ENCODE measurements at places on chromosomes 4 and X.
A peak's percentile ranks its signal among the peaks of the same experiment; 100 is the strongest.

DNA sequence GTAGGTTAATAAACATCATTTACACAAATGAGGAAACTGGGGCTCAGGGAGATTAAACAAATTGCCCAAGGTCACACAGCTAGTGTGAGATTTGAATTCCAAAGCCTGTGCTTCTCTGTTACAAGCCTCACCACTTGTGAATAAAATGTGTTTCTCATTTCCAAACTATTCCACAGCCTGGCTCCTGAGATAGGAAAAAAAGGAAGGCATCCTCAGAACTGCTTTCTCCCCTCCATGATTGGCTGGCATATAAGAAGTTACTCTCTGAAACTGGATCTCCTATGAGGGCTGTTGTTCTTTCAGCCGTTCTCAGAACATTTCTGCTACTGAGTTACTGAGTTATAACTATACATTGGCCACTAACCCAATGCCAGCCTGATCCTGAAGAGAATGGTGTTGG lies 237.9 kb downstream of the MAML3 start:
- no peak for DNase-seq

GRCh38 chr4:123480706-123481418 lies 84.3 kb downstream of the SPRY1 start:
- no peak for DNase-seq

- DNase-seq: no peak
Measured at GRCh38 chr4:637536-638280, 12.3 kb downstream of the PDE6B start.

- no peak for DNase-seq
Measured at GRCh38 chr4:109764789-109765402, 35.0 kb upstream of the PLA2G12A start.

GRCh38 chrX:118528071-118528737 lies 32.6 kb downstream of the DOCK11 start:
- DNase-seq: no peak

- DNase-seq: no peak
Measured at GRCh38 chr4:22573641-22574040, 57.8 kb upstream of the ADGRA3 start.

DNA sequence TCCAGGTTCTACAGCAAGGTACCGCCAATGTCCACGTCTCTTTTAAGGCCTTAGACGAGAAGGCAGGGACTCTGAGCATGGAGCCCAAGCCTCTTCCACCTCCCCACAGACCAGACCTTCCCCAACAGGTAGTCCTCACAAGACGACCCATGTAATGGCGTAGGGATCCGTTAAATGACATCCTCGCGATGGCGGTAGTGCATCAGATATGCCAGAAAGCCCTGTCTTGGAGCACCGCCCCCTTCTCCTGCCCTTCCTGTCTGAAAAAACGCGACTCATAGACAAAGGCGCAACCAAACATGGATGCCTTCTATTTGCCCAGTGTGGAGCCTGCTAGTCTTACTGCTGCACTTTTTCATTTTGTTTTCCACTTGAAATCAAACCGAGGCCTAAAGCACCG lies 185.4 kb downstream of the OR13H1 start:
- no peak for DNase-seq

DNA sequence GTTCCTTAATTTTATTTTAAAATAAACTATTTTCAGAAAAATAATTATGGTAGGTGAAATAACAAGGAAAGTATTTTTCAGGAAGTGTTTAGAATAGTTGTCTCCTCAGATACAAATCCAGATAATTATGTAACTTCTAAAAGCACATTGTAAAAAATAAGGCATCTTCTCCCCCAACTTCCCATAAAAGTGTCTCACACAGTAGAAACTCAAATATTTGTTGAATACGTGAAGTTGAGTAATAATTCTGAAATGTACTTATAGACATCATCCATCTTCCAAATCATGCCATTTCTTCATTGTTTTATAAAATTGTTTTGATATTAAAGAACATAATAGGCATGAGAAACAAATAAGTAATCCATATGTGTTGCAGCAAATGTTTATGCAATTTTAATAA lies 18.0 kb downstream of the SHISA3 start:
- no peak for DNase-seq

DNA sequence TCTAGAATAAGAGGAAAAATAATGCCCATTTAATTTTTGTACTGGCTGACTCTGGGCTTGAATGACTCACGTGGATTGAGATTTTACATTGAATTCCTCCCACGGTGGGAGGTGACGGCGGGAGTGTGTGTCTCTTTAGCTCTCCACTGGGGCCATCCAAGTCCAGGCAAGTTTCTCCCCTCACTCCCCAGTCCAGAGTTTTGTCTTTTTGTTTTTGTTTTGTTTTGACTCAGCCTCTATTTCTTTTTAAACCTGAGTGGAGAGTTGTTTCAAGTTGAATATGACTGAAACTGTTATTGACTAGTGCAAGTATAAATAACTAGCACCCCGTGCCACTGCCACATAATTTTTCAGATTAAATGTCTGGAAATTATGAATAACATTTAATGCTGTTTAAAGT lies 13.6 kb downstream of the CHST7 start:
- DNase-seq: no peak

DNA sequence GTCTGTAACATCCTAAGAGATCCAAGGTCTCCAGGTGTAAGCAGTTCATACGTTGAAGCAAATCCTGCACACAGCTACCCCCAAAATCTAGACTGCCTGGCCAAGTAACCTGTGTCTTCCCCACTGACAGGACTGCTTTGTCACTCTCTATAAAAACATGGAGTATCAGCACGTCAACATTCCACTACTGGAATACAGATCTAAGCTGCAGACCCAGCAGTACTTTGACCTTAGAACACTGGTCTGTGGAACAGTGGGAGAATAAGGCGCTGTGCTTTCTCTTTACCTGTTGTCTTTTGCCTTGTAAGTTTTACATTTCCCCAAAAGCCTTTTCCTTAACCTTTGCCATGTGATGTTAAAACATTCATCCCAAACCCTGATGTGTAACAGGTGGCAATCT lies 137.4 kb downstream of the JADE1 start:
- no peak for DNase-seq

GRCh38 chrX:102515975-102516941 lies at the start of gene TMSB15A:
TMSB15A (minus strand) TSS chrX:102516739.
- DNase-seq: peak; percentile 18

- no peak for DNase-seq
Measured at GRCh38 chrX:53184836-53185235, 40.2 kb downstream of the KDM5C start.

DNA sequence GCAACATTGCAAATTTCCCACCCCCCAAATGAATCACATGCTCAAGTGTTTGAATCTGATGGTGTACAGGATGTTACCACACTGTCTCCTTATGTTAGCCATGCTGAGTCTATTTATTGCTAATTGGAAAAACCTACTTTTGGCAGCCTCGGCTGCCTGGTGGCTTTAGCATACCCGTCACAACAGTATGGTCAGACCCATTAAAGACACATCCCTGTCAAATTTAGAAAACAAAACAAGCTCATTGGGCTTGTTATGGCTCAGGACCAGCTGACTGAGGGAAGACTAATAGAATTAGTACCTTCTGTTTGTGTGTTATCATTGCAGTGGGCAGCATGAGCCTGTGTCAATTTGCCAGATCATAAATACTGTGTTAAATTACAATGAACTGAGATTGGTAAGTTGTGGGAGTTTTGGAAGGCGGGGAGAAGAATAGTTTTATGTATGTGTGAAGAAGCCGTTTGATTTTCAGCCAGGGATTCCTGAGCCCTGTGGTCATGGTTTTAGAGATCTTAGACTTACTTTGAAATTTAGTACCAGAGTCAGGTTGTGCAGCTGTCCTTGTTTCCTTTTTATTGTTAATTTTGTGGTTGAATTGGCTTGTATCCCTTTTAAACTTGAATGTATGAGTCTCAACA lies 66.8 kb downstream of the POLA1 start:
- no peak for DNase-seq

DNA sequence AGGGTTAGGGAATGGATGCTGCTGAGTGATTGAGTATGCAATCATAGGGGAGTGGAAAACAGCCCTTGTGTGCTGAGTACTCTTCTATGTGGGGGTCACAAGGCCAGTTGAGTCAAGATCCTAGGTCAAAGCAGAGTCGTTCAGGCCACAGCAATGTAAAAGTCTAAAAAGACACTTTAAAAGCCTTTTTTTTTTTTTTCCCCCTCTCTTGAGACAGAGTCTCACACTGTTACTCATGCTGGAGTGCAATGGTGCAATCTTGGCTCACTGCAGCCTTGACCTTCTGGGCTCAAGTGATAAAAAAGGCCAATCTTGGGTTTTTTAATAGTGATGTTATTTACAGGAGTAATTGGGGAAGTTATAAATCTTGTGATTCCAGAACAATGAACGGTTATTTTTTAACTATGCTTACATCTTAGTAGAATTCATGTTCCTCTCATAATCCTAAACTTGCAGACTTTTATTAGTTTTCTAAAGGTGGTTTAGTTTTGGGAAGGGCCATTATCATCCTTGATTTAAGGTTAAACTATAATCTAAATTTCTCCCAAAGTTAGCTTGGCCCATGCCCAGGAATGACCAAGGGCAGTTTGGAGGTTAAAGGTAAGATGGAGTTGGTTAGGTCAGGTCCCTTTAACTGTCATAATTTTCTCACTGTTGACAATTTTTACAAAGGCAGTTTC lies 82.2 kb upstream of the BMP2K start:
- DNase-seq: no peak

- no peak for DNase-seq
Measured at GRCh38 chr4:41213625-41214135, 662 bp downstream of the APBB2 start.

DNA sequence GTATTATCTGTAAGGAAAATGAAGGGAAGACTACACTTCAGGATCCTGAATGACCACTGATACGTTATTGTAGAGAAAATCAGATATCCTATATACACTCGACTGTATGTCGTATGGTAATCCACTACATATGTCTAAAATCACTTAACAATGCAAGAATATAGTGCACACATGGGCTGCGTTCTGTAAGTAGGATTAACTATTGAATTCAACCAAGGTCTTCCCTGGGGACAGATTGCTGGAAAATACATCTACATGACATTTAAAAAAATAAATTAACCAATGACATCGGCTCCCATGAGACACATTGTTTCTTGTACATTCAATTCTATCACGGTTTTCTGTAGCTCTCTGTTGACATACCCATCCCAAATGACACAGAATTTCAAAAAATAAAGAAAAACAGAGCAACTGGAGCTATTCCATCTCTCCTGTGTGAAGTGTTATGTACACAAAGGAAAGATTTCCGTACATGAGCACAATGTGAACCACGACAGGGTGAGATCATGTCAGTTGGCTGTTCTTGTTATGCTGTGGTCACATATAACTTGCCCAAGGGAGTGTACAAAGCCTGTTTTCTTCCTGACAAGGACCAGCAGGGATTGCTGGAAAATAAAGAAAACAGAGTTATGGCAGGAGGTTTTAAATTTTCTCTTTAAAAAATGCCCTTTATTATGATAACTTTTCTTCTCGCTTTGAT lies 6.1 kb downstream of the ENOX2 start:
- DNase-seq: no peak

GRCh38 chrX:53196678-53197077 lies 28.3 kb downstream of the KDM5C start:
- DNase-seq: no peak

DNA sequence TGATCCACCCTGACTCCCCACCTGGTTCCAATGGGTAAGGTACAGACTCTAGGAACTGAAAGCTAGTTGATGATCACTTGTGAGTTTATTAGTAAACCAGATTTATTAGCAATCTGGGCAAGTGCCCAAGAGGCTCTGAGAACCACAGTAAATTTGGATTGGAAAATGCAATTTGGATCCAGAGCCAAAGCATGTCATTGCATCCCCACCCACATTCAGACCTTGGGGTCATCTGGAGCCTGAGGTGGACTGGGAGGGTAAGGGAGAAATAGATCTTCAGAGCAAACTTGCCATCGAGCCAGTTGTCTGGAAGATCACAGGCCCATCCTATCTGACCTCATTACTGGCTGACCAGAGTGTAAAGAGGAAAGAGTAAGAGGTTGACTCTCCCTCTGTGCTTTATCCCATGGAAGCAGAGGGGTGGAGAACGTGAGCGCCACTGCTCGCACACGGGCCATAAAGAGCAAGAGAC lies 78.7 kb upstream of the RASGEF1B start:
- DNase-seq: no peak

GRCh38 chr4:127685292-127685691 lies 44.9 kb upstream of the SLC25A31 start:
- DNase-seq: no peak

DNA sequence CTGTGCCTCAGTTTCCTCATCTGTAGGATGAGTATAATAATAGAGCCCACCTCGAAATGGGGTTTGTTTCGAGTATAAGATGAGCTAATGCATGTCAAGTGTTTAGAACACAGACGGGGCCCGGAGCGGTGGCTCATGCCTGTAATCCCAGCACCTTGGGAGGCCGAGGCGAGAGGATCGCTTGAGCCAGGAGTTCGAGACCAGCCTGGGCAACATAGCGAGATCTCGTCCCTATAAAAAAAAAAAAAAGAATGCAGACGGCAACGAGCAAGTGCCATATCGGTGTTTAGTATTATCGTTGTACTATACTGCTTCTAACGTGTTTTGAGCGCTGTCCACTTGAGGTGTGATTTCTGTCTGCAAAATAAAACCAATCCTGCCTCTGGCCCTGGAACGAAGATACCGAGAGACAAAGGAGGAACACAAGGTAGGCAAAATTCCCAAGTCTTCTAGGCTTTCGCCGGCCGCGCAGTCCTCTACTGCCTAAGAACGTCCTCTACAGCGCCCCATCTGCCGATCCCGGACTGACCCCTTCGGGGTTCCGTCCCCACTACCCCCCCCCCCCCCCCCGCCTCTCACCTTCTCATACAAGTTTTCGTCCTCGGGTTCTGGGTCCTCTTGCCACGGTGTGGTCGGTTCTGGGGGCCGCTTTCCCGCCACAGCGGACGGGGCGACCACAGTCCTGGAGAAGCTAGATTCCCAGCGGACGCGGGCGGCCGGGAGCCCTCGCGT lies 442 bp downstream of the NDUFB11 start:
- no peak for DNase-seq

DNA sequence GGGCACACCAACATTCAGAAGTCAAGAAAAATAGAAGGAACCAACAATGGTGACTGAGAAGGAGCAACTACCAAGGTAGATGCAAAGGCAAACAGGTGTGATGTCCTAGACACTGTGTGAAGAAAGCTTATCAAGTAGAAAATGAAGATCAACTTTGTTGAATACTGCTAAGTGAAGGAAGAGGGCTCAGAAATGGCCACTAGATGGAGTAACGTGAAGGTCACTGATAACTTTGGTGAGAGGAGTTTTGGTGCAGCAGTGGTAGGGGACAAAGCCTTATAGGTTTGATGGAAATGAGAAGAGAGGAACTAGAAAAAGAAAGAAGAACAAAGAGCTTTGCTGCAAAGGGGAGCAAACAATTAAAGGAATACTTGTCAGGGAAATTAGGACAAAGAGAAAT lies 23.5 kb downstream of the OTC start:
- no peak for DNase-seq

DNA sequence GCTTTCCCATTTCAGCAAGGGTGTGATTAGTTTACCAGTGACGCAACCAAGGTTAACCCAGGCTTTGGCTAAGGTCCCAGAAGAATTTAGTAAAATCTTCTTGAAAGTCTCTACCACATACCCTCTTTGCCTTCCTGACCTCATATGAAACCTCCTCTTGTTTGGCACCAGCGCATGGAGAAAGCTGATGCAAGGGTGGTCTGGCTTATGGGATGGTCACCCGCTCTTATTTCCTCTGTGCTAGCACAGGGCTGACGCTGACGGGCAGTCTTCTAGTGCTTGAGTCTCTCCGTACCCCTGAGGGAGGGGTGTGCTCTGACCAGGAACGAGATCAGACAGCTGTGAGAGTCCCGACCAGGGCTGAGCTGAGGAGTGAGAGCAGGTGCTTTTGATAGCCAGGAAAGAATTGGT lies 137.6 kb downstream of the TENM3 start:
- no peak for DNase-seq

GRCh38 chrX:19176901-19177630 lies 54.8 kb upstream of the ADGRG2 start:
- no peak for DNase-seq

GRCh38 chrX:48498374-48498809 lies 10.4 kb upstream of the PORCN start:
- DNase-seq: no peak

Measured in stimulated activated CD8-positive, alpha-beta memory T cell treated with anti-CD3 and anti-CD28 coated beads, Interleukin-4, amount 100 ng/mL, for 4 hours (primary cell).